ENCODE measurements at places on chromosomes 5 and 9. TPM values are rescaled to one million over a fixed set of nuclear protein-coding genes. Genes with fewer than 3 reads are reported as not detected.

The GPX8 gene
- 34.0 TPM for total RNA-seq

The ZNF300 gene
- 2.8 TPM for total RNA-seq

The SLC25A25 gene
- 7.5 TPM for total RNA-seq

The SLC36A3 gene
- total RNA-seq, result not detected
